ENCODE measurements at places on chromosomes 5 and 9. TPM values are rescaled to one million over a fixed set of nuclear protein-coding genes. Genes with fewer than 3 reads are reported as not detected.

The FREM1 gene
- under 0.01 TPM for total RNA-seq

DNA sequence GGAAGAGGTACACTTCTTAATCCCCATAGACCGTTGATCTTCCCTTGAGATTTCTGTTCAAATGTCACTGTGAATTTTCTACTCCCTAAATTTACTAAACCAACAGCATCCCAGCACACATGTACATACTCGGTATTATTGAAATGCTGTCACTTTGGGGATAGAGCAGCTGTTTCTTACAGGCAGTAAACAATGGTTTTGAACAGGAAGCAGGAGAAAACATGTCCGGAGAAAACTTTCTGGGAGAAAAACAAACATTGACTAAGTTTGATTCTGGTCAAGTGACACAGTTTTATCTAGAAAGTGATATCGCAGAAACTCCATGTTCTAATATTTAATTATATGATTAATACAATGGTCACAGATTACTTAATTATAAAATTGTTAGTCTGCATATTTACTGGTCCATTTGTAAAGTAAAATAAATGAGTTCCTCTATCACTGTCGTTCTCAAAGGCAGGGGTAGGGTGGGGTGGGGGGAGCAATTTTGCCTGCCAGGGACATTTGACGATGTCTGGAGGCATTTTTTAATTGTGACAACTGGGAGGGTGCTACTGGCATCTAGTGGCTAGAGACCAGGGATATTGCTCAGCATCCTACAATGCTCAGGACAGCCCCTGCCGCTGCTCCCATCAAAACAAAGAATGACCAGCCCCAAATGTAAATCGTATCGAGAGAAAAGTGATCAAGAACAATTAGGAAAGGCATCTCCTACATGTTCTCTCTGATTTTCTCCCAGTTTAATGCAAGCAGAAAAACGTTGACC, 12.2 kb downstream of the TAS2R1 start:
- DNase-seq = no peak

- DNase-seq = no peak
Observed at GRCh38 chr9:82022121-82022520, 33.5 kb downstream of the SPATA31D1 start.

DNA sequence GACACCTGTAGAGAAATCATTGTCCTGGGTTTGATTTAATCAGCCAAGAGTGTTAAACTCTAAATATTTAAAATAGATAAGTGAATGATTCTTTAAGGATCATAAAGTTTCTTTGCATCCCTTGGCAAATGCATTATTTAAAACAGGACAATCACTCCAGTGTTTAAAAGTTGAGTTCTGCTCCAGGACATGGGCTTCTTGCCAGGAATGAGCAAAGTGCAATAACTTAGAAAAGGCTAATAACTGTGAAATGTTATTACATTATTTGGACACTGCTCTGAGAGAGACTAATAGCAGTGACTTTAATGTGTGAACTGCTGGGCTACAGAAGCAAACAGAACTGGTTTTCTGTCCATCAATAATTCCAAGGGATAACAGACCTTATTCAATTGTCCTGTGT, 283.3 kb downstream of the GABRB2 start:
- DNase-seq = peak; percentile 4

- DNase-seq = no peak
Observed at GRCh38 chr9:82722561-82722960, 340.4 kb downstream of the RASEF start.

DNA sequence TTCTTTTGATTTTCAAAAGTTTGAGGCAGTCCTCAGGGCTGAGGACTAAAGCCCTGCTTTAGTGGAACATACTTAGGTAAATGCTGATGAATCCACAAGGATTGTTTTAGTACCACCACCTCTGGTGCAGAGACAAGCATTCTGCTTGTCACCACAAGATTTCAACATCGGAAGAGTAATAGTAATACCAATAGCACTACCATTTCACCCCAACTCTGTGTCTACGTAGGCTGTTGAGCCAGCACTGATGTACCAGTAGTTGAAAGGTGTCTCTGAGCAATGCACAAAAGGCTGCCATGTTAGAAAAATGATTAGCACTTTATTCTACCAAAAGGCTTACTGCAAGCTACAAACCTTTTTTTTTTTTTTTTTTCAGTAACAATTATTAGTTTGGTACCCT, 213.2 kb upstream of the SLC24A2 start:
- DNase-seq = no peak
